ENCODE measurements at places on chromosomes 3 and 15. TPM values are rescaled to one million over a fixed set of nuclear protein-coding genes. Genes with fewer than 3 reads are reported as not detected.

DNA sequence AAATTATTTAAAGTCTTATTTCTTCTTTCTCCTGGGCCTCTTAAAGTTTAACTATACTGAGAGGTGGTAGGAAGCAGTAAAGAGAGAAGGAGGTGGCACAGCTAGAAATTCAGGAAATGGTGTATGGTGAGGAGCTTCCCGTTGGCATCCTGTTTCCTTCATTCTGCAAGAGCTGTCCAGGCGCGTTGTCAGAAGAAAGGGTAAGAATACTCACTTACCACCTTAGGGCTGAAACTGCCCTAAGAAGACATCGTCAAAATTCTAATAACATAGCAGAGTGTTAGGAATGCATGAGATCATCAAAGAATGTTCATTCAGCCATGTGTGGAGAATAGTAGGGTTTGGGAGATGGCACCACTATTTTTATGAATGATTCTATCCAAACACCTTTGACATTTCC lies 699.6 kb downstream of the MCTP2 start:
- DNase-seq: no peak

DNA sequence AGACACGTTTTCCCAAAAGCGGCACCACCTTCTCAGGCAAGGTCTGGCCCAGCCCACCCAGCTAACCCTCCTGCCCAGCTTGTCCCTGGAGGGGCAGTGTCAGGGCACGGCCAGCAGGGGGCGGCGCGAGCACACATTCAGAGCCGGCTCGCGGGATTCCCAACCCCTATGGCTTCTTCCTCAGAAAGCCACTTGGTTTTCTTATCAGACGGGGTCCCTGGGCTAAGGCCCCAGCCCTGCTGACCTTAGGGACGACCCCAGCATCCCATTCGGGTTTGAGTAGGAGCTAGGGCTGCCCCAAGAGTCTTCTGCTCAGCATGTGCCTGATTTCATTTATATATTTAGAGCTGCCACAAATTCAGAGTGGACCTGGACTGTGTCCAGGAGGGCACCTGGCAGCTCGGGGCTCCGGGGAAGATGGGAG lies 14.5 kb downstream of the RLBP1 start:
- DNase-seq: peak; percentile 48

DNA sequence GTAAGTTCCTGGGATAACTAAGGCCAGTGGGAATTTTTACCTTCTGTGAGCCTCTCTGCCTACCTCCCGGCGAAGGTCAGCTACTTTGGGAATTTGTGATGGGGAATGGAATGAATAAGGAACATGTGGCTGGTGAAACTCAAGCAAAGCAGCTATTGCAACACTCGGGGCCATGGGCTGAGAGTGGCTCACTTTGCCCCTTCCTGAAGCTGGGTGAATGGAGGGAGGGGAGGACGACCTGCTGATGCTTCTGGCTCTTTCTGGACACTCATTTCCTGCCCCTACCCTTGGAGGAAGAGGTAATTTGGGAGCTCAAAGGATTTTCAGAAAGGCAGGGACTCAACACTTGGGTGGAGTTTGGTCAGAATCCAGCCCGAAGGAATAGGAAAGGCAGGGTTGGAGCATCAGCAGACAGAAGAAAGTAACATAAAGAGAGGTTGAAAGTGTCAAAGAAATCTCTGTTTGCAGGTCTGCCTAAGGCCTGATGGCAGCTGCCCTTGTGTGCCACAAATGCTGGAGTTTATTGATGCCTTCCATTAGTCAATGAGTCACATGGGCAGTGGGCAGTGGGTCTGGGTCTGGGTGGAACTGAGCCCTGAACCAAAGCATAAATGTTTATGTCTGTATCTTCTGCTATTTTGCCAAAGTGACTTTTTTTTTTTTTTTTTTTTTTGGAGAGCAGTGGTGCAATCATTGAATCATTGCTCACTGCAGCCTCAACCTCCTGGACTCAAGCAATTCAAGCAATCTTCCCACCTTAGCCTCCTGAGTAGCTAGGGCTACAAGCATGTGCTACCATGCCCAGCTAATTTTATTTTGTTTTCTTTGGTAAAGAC lies 12.4 kb downstream of the LAMP3 start:
- DNase-seq: no peak

DNA sequence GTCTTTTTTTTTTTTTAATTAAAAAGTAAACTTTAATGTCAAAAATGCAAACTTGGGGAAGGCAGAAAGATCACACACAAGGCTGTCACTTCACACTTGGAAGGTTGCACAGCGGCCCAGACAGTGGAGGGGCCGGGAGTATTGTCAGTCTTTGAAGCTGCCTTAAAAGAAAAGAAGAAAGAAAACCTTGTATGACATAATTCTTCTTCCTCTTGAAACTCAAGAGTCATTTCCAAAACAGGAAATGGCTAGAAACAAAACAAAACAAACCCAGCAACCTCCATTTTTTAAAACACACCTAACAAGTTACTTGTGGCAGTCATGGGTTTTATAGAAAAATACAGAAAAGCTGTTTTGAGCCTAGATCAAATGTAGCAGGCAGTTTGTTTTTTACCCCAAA lies 68.1 kb upstream of the MAGI1 start:
- no peak for DNase-seq

DNA sequence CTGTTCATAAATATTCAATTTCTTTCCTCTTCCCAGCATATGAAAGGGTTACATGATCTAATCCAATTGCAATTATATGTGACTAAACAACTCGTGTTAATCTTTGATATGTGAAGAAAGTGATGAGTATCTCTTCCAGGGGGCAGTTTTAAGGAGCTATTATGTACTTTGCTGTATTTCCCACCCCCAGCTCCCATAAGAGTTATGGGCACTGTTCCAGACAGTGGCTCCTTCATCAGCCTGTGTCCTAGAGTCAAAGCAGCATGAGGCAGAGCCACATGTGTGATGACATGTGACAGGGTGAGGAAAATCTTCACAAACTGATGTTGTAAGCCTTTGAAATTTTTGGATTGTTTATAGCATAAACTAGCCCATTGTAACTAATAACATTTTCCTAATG lies 315.4 kb downstream of the DIPK2A start:
- no peak for DNase-seq

GRCh38 chr15:37931868-37932267 lies 2.6 kb upstream of the TMCO5A start:
- no peak for DNase-seq

DNA sequence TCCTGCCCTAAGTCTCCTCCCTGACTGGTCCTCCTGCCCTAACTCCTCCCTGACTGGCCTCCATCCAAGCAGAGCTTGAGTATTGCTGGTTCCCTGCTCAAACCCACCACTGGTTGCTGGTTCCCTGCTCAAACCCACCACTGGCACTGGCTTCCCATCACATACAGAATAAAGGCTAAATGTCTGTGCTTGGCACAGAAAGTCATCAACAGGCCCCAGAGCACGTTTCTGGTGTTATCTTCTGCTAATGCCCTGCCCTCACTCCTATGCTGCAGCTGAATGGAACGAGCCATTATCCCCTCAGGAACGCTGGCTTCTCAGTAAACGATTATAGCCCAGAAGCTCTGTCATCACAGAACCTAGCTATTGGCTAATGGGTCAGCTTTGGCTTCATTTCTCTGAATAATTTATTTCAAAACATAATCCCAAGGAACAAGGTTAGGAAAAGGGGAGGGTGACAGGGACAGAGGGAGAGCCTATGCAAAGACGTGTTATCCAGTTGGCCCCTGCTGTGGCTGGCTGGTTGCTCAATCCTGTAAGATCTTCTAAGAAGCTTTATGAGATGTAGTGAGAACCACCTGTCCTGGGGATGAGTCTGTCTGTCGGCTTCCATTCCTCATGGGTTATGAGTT lies 6.3 kb upstream of the MUC20 start:
- DNase-seq: no peak

- DNase-seq: no peak
Measured at GRCh38 chr3:46667657-46668056, 25.8 kb downstream of the ALS2CL start.

DNA sequence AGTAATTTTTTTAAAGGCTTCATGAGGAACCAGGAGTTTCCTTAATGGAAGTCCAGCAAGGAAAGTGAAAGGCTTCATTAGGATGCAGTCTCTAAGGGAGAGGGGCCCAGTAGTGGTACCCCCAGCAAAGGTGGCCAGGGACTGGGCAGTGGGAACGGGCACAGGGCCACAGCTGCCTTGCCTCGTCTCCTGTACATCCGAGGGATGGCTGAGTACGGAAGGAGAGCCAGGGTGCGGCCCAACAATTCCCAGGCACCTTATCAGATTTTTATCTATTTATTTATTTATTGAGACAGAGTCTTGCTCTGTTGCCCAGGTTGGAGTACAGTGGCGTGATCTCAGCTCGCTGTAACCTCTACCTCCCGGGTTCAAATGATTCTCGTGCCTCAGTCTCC lies 14.5 kb downstream of the SEMA3G start:
- DNase-seq: no peak

DNA sequence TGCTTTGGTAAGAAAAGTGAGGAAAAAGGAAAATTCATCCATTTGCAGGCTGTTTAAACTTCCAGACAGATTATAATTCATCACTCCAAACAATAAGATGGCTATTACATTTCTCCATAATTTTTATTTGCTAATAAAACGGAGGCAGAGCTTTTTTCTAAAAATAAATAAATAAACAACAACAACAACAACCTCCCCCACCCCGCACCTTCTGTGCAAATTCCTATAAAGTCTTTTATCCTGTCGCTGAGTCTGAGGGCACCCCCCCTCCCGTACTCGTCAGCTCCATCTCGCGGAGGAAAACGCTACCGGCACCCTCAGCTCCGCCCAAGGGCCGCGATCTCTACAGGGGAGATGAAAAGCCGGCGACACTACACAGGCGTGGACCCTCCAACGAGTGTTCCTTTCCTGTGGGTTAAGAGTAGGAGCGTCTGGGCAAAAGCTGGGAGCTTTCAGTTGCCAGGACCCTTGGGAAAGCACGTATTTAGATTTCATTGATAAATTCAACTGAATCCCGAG lies 1.0 kb upstream of the ATP1B3 start:
- DNase-seq: peak; percentile 87

DNA sequence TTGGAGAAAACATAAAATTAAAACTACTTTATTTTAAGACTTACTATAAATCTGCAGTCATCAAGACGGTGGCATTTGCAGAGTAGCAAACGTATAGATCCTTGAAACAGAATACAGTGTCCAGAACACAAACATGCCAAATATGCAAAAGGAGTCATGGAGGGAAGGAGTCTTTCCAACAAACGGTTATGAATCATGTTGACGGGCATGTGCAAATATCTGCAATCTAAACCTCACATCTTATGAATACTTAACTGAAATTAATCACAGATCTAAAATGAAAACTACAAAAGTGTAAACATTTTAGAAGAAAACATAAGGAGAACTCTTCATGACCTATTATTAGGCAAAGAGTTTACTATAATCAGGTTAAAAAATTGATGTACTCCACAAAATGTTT lies 69.4 kb downstream of the TFRC start:
- no peak for DNase-seq

DNA sequence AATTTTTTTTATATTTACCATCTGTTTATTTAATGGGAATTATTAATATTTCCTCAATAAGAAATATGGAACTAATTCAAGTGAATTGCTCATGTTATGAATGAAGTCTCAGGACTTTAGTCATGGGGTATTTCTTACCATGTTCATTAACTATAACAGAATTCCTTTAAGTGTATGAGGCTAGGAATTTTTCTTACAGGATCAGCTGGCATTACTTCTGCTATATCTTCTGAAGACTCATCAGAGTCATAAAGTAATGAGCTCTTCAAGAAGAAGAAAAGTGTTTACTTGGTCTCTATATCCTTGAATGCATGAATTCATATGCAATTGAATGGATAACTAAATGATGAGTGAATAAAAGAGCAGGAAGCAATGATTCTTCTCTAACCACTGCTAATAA lies 486.8 kb upstream of the THBS1 start:
- no peak for DNase-seq

DNA sequence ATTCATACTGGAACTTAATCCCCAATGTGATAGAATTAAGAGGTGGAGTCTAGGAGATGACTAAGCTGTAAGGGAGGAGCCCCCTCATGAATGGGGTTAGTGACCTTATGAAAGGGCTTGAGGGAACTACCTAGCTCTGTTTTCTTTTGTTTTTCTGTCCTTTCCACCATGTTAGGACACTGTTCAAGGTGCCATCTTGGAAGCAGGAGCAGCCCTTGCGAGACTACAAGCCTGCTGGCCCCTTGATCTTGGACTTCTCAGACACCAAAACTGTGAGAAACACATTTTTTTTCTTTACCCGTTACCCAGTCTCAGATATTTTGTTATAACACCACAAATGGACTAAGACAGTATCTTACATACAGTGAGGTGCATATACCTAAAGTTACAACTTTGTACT lies 26.5 kb downstream of the GOLGA6A start:
- no peak for DNase-seq

- DNase-seq: no peak
Measured at GRCh38 chr3:88678747-88679146, 428.7 kb upstream of the EPHA3 start.

DNA sequence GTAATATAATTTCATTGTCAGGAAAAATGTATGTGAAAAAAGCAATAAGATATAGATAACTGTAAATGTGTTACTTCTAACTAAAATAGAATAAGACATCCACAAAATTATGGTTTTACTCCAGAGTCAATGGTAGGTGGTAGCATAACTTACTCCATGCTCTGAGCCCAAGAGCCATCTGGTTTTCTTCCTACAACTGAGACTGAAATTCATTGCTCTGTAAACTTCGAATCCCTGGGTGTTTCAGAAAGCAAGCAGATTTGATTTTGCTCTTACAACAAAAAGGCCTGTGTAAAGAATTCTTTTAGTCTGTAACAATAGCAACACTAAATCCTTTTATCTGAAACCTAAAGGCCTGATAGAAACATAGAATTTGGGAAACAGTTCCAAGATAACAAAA lies 805.9 kb downstream of the AGBL1 start:
- DNase-seq: peak; percentile 17

- DNase-seq: peak; percentile 69
Measured at GRCh38 chr3:66138336-66139313, 82.2 kb upstream of the SLC25A26 start.

DNA sequence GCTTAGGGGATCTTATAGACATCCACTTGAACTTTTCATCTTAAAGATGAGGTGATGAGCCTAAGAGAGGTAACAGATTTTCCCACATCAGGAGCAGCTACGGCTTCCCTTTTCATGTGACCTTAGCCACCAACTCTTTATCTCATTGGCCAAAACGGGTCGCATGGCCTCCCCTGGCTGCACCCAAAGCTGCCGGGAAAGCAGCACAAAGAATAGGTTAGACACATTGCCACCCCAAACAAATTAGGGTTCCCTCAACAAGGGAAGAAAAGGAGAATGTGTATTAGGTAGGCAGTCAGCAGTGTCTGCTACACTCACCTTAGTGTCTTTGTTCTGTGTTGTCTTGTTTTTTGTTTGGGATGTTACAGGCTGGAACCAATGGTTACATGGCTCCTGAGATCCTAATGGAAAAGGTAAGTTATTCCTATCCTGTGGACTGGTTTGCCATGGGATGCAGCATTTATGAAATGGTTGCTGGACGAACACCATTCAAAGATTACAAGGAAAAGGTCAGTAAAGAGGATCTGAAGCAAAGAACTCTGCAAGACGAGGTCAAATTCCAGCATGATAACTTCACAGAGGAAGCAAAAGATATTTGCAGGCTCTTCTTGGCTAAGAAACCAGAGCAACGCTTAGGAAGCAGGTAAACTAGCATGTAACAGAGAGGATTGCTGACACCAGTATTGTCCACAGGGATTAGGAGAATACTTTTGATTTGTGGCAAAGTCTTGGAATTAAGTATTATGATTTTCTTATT lies 44.2 kb downstream of the GRK7 start:
- no peak for DNase-seq

Gene ACTC1
- polyA plus RNA-seq: 1.2 TPM

Gene CPNE9
- 2.7 TPM for polyA plus RNA-seq

Gene PCSK6
- 31.9 TPM for polyA plus RNA-seq

Gene VWA5B2
- 8.0 TPM for polyA plus RNA-seq

Gene VILL
- 5.1 TPM for polyA plus RNA-seq

Gene TMEM108
- 95.9 TPM for polyA plus RNA-seq

Gene CCR8
- polyA plus RNA-seq: not detected

Measured in brain (organoid and tissue), 16 donors.